ENCODE measurements at places on chromosomes 4 and X.
A peak's percentile ranks its signal among the peaks of the same experiment; 100 is the strongest.

DNA sequence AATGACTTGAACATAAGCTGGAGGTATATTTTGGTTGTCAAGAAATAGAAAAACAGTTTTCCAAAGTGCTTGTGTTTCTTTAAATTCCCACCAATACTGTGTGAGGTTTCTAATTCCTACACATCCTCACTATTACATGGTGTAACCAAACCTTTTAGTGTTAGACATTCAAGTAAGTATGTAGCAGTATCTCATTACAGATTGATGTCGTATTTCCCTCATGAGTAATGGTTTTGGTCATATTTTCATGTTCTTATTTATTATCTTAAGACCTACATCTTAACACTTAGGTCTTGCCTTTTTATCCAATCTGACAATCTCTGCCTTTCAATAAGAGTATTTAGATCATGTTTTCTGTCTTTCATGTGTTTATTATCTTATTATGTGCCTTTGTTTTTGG, 253.7 kb upstream of the ANXA10 start:
- DNase-seq = no peak

DNA sequence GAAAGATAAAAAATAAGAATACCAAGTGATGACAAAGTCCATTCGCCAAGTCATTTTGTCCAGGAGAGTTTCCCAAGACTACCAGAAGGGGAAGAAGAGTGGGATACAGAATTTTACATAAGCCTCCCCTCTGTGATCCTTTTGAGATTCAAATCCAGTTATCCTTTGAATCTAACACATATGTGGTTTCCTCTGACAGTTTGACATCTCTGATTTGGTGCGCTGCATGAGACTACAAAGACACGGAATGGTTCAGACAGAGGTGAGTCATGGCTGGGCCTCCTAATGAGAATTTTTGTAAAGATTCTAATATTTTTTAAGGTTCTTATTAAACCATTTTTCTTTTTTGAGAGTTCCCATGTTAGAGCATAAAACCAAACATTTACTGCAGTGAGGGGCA, 38.3 kb downstream of the SLC10A6 start:
- no peak for DNase-seq

GRCh38 chr4:47505666-47506065, 20.6 kb downstream of the ATP10D start:
- no peak for DNase-seq

GRCh38 chr4:182729516-182729915, 187.7 kb downstream of the DCTD start:
- DNase-seq = no peak

GRCh38 chr4:87973283-87974169, 2.0 kb upstream of the SPP1 start:
- no peak for DNase-seq

GRCh38 chr4:99202536-99202935, 16.5 kb downstream of the ADH6 start:
- no peak for DNase-seq

DNA sequence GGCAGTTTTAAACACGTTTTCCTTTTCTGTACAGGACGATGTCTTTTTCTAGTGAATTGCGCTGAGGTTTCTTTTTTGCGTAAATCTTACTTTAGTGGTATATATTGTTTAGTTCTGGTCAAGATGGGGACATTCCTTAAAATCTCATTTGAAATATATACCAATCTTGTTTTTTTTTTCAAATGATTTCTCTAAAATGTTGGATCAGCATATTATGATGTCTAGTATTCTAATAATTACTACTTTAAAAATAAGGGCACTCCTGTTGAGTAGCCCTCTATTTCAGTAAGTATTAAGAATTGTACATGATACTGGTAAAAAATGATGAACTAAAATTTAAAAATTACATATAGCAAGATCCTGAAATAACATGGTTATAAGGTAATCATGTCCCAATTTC, 224.1 kb upstream of the ARHGAP24 start:
- DNase-seq = no peak

GRCh38 chr4:141540643-141541042, 95.7 kb upstream of the IL15 start:
- no peak for DNase-seq

DNA sequence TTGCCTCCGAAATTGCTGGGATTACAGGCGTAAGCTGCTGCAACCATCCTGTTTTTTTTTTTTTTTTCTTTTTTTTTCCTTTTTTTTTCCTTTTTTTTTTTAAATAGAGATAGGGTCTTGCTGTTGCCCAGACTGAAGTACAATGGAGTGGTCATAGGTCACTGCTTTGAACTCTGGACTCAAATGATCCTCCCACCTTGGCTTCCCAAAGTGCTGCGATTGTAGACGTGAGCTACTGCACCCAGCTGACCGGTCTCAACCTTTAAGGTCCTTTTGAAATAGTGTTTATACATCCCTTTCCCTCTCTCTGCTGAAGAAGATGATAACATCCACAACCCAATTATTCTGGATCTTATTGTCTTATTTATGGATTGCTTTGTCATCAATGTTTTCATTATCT, 548.7 kb downstream of the GBA3 start:
- no peak for DNase-seq

GRCh38 chr4:89928838-89929237, 34.2 kb downstream of the MMRN1 start:
- no peak for DNase-seq

GRCh38 chrX:97806238-97806637, 922.5 kb downstream of the RPA4 start:
- no peak for DNase-seq

DNA sequence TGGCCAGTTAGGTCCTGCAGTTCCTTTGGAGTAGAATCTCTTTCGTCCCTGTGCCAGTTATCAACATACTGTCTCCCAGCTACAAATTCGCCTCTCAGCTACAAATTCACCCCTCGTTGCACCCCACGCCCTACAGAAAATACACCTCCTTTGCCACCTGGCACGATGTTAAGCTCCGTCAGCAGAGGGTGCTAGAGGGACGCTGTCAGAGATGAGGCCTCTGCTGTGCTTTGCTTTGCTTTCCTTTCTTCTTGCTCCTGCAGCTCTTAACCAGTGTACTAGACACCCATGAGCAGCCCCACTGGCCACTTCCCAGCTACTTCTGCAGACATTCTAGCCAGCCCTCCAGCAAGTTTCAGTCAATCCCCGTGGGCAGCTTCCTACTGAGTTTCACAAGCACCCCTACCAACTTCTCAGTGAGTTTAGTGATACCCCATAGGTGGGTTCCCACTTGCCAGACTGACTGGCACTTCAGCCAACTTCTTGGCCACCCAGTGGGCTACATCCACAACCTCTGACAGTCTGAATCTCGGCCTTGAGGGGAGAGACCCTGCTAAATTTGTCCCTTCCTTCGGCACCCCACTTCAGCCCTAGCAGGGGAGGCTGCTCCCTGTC, 21.8 kb downstream of the HAUS3 start:
- DNase-seq = peak; percentile 77

DNA sequence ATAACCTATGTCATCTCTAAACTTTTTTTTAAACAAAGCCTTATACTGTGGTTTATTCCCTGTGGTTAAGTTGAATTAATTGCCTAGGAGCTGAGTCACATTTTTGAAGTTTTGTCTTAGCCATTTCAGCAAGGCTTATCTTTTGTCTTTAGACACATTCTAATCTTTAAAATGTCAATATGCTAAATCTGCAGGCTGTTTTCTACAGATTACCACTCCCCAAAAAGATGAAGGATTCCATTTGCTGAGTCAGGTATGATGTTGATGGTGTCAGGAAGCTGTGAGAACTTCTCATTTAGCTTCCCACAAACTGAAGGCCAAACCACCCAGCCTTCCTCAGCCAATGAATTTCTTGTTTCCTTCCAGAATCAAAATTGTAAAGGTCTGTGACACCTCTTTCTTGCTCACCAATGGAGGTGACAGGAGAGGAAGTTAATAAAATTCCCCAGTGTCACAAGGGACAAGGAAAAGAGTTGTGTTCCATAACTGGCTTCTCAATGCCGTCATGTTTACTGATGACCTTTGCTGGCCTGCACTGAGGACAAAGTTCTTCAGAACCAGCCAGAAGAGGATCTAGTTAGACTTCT, 3.7 kb upstream of the CXCL6 start:
- DNase-seq = no peak

DNA sequence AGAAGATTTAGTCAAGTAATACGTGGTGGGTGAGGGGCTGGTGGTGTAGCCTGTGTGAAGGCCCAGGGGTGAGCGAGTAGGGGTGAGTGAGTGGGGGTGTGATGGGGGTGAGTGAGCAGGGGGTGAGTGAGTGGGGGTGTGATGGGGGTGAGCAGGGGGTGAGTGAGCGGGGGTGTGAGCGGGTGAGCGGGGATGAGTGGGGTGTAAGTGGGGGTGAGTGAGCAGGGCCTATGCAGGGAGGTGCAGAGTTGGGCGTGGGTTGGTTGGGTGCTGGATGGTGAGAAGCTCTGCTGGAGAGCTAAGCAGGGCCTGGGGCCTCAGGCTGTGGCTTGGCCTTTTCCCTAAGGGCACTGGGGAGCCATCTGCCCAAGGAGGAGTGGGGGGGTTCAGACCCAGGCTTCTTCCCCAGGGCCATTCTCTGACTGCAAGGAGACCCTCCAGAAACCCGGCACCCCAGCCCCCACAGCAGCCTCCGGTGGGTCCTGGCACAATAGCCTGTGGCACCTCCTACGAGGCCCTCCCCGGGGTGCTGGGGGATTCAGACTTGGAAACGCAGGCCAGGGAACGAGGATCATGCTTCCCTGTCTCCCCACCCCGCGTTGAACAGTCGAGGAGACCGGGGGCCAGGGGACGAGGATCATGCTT, 30.4 kb downstream of the SH3TC1 start:
- no peak for DNase-seq

GRCh38 chrX:85454295-85454694, 74.8 kb upstream of the POF1B start:
- no peak for DNase-seq

GRCh38 chr4:81173213-81173612, 41.8 kb downstream of the PRKG2 start:
- no peak for DNase-seq

DNA sequence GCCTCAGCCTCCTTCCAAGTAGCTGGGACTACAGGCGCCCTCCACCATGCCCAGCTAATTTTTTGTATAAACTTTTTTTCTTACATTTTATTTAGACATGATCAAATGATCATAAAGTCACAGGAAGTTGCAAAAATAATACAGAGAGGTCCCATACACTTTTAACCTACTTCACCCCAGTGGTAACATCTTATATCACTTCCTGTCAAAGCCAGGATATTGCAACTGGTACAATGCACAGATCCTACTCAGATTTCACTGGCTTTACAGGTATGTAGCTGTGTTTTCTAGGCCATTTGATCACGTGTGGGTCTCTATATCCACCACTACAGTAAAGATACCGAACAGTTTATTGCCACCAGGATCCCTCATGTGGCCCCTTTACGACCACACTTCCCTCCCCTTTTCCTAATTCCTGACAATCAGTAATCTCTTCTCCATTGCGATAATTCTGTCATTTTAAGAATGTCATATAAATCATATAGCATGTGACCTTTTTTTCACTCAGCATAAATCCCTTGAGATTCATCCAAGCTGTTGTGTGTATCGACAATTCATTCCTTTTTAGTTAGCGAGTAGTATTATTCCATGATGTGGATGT, 18.0 kb downstream of the RPS6KA3 start:
- no peak for DNase-seq

Measured in effector CD4-positive, alpha-beta T cell (primary cell).